ENCODE measurements at places on chromosomes 6 and 20.
A peak's percentile ranks its signal among the peaks of the same experiment; 100 is the strongest.

- DNase-seq: no peak
These were observed 152.2 kb downstream of the BACH2 start for GRCh38 chr6:90144396-90144795.

DNA sequence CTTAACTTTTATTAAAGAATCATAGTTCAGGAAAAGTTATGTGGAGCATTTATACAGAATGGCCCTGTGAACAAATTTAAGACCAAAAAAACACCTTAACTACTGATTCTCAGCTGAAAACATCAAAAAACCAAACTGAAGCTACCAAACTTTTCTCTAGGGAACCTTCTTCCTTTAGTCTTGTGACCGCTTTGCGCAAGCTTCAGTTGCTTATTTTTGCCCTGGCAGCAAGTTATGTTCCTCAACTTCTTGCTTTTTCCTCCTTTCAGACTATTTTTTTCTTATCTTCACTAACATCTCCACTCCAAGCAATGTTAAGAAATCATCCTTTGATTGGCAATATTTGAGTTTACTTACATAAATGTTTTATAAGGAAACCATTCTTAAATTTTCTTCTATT is 100.1 kb downstream of the MYB start:
- no peak for DNase-seq

GRCh38 chr20:59392736-59393135 is 92.3 kb downstream of the EDN3 start:
- DNase-seq: no peak

- no peak for DNase-seq
These were observed 64.0 kb downstream of the CTCFL start for GRCh38 chr20:57460781-57461465.

- DNase-seq: no peak
These were observed 81.6 kb upstream of the KHDRBS2 start for GRCh38 chr6:62367601-62368000.

- no peak for DNase-seq
These were observed 23.9 kb downstream of the KDM1B start for GRCh38 chr6:18178960-18179615.

DNA sequence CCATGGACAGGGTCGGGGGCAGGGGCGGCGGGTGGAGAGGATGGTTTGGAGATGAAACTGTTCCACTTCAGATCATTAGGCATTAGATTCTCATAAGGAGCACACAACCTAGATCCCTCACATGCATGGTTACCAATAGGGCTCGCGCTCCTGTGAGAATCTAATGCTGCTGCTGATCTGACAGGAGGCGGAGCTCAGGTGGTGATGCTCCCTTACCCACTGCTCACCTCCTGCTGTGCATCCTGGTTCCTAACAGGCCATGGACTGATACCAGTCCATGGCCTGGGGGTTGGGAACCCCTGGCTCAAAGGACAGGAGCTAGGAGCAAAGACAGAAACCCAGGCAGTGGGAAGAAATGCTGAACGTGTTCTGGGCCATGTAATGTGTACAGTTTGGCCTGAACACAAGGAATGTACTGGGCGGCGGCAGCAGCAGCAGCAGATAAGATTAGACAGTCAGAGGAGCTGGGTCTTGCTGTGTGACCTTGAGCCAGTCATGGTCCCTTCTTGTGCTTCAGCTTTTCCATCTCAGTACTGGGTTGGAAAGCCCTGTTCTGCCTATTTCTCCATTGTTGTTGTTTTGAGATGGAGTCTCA is 4.7 kb upstream of the SPAG4 start:
- no peak for DNase-seq

GRCh38 chr20:53672484-53673129 is 79.0 kb upstream of the ZNF217 start:
- no peak for DNase-seq

DNA sequence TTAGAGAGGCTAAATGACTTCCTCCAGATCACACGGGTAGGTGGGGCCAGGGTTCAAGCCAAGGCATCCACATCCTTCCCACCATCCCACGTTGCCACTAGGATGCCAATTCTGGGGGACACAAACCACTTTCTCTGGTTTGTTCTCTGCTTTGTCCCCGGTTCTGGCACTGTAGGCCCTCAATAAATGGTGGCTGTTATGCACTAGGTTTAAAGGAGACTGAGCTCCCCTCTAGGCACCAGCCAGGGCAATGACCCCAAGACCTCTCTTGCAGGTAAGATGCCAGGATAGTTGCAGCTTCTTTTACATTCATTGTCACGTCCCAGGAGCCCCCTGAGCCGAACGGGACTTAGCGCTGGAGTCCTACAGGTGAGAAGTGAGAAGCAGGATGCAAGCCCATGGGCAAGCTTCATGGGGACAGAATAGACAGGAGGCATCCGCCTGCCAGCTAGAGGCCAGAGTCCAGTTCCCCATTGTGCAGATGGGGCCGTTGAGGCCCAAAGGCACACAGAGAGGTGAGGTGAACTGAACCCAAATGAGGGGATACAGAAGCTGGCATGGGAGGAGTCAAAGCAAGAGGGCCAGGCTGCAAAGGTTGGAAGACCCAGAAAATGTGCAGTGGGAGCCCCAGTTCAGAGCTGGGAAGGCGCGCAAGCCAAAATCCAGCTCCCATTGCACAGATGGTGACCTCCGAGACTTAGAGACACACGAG is 677 bp downstream of the PXMP4 start:
- no peak for DNase-seq

DNA sequence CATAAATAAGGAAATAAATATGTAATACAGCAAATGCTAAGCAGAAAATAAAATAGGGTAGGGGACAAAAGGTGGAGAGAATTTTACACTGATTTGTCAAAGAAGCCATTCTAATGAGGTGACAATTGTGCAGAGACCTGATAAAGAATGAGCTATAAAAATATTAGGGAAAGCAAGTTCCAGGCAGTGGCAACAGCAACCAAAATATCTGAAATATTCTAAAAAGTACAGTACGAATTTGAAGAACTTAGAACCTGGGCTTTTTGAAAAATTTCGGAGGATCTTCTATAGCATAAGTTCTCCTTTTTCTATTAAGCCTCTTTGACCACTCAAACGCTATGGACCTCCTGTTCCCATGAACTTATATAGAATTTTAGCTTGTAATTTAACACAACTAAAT is 98.0 kb upstream of the FAM184A start:
- no peak for DNase-seq

GRCh38 chr20:36301359-36302119 is 4.6 kb upstream of the DLGAP4 start:
- DNase-seq: no peak

- no peak for DNase-seq
These were observed 171.1 kb downstream of the KIF6 start for GRCh38 chr6:39553860-39554802.

- no peak for DNase-seq
These were observed 682 bp upstream of the CHD6 start for GRCh38 chr20:41618807-41619311.

- DNase-seq: no peak
These were observed 75.7 kb downstream of the FGD2 start for GRCh38 chr6:37081042-37081607.

- peak; percentile 9 for DNase-seq
These were observed 23.9 kb downstream of the ARMC2 start for GRCh38 chr6:108872141-108872557.

DNA sequence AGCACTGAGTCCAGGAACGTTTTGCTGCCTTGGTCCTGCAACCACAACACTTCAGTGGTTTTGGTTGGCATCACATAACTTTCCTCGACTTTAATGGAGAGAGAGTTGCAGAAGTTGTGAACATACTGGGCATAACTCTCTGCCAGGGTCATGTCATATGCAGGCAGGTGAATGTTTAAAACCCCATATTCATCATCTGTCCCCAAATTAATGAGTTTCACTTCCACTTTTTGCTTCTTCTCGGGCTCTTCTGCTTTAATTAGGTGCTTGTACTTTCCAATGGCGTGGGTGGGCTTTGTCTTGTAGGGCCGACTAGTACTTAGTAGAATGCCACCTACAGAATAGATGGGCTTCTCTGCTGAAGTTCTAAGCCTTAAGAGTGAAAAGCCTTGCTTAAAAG is 45.2 kb upstream of the TFAP2A start:
- DNase-seq: no peak

DNA sequence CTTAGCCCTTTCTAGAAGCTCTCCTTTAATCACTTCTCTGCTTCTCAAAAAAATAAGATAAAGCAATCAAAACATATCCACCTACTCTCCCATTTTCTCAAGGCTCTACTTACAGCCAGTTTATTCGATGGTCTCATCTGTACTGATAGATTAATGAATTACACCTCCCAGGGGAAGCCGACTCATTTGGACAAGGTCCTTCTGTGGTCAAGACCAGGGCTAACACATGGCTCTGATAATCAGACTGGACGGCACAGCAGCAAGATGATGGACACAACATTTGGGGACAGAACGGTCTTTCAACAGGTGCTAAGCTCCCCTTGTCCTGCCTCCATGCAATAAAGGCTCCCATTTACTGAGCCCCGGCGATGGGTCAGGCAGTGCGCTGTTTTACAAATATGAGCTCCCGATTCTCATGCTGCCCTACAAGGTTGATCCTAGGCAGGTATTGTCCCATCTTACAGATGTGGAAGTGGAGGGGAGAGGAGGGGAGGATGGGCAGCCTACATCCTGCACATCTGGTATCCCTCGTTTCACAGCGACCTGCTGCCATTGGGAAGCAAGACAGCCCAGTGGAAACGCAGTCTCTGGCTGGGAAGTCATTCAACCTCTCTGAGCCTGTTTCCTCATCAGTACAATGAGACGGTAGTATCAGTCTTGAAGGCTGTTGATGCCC is 15.7 kb downstream of the CPNE5 start:
- no peak for DNase-seq

DNA sequence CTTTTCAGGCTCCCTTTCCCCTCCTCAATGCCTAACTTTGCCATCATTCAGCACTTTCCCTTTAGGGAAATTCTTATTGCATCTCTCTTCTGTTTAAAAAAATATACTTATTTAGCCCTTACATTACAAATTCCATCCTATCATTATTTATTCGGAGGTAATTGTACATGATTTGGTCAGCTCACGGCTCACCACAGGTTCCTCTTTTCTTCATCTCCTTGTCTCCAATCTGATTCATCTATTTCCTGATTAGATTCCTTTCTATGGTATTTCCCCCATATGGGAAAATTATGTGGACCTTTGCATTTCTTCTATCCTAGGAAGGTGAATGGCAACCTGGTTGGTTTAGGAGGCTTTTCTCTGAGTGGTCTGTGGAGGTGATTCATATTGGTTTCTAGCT is 12.9 kb upstream of the EMILIN3 start:
- no peak for DNase-seq

GRCh38 chr6:10463040-10463439 is 48.2 kb upstream of the TFAP2A start:
- no peak for DNase-seq

DNA sequence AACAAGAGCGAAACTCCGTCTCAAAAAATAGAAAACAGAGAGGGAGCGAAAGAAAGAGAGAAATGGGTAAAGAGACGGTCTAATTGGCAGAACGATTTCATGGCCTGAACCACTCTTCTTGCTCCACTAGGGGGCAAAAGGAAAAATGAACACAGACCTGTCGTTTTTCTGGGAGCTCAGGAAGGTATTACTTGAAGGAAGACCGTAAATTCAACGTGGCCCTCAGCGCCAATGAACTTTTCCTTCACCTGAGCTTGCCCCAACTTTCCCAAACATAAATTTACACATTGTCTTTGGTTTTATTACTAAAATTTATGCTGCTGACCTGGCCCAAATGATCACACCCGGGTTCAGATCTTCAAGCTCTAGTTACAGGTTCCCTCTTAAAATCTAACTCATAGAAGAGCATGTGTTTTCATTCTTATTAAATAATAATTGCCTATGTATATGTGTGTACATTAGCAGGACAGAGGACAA is 67.3 kb downstream of the ATP9A start:
- no peak for DNase-seq

DNA sequence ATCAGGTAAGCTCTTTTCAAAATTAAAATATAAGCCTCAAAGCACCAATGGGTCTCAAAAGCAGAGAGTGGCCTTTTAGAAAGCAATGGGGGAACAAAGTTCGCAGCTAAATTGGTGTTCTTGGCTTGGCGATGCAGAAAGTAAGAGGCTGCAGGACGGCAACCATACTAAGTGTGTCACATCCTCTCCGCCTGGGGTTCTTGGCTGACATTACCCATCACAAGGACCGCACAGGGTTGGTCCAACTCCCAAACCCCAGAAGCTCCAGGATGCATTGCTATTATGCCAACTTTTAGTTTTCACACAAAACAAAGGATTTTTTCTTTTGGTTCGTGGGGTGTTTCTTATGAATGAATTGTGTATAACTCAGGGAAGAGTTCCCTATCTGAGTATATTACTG is 124.8 kb downstream of the PRKN start:
- no peak for DNase-seq

DNA sequence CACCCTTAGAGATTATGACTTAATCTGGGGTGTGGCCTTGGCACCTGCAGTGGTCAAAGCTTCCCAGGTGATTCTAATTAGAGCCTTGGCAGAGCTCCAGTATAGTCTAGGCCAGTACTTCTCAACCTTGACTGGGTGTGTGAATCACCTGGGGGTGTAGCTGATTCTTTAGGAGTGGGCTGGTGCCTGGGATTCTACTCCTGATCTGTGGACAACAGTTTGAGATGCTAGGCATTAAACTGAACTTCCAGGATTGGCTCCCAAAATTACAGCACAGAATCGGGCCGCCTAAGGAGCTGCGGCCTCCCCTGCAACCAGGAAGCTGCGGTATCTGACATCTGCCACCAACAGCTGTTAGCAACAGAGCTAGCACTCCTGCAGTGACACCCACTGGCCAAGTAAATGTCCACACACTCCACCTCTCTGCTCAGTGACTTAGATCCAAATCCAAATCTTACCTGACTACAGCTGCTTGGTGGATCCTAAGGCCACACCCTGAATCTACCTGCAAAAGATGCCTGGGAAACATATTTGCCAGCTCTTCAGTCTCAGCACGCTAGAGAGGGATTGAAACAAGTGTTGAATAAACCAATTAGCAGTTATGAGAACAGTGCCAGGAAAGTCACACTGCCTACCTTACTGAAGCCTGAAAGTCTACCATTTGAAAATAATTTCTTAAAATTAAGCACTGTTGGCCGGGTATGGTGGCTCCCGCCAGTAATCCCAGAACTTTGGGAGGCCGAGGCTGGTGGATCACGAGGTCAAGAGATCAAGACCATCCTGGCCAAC is 126.7 kb downstream of the UNC5CL start:
- no peak for DNase-seq

DNA sequence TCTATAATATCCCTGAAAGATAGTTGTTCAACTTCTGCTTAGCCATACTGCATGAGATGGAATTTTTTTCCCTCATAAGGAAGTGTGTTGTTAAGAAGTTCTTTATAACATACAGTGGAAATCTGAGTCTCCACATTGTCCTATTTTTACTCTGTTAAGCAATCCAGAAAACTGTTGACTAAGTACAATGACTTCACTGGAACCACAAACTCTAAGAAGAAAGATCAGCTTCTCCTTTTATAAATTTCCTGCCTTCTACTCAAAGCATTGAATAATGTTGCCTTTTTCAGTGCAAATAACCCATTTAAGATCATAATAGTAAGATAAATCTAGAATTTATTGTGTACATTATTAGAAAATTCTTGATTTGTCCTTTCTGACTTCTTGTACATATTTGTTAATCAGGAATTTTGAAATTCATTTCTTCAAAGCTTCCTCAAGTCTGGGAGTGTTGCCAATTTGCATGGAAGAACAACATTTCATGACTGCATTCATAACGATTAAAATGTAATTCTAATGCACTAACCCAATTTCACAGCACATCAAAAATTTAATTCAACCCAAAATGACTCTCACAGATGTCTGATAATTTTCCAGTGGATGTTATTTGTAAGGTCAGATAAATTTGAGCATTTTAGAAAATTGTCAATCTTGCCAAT is 45.6 kb upstream of the ANKEF1 start:
- DNase-seq: no peak

Measured in CD8-positive, alpha-beta memory T cell (primary cell).